ENCODE measurements at places on chromosomes 12 and 14.

GRCh38 chr12:31819427-31819826, 90.6 kb upstream of the AMN1 start:
- DNase-seq = no peak

GRCh38 chr12:56816491-56816890, 53.4 kb downstream of the HSD17B6 start:
- DNase-seq = no peak

DNA sequence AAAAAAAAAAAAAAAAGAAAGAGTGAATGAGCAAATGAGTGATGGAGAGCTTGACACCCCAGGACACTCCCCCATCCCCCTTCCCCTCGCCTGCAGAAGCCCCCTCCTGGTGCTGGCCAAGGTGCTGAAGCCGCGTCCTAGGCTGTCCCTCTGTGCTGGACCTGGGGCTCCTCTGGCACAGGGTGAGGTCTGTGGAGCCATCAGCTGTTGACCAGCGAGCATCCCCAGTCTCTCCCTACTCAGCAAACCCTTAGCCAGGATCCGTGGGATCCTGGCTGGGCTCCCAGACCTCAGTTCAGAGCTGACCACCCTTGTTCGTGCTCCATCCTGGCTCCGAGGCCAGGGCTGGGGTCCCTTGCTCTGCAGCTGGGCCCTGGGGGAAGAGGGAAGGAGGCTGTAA, 5.4 kb upstream of the KIF26A start:
- DNase-seq = no peak

GRCh38 chr14:52363041-52363704, 49.1 kb downstream of the PTGER2 start:
- DNase-seq = peak; percentile 22

DNA sequence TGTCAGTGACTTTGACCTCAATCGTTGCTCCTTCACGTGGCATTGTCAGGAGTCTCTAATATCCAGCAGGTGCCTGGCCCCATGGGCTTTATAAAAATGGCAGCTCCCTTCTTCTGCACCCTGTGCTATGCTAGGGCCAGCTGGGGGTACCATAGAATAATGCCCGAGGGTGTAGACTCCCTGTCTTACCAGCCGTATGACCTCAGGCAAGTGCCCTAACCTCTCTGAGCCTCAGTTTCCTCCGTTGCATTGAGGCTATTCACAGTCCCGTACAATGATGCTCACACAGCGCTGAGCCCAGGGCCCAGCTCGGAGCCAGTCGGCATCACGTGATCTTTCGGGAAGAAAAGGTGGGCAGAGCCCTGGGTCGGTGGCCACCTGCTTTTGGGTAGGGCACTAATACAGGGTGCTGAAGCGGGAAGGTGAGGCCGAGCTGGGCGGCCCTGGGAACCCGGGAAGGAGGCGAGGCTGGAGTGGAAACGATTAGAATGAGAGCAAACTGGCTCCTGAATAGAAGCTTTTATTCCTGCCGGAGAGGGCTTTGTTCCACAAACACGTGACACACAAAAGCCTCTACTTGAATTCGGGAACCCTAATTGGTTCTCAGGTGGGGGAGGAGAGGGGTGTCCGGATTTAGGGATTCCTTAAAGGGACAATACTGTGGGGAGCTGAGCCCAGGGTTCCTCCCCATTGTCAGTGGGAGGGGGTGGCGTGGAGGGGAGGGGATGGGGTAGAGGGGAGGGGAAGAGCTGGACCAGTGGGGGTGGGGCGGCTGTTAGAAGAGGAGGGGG, 19.9 kb upstream of the MSI1 start:
- DNase-seq = no peak

- no peak for DNase-seq
Observed at GRCh38 chr12:29752121-29752520, 31.6 kb downstream of the TMTC1 start.

DNA sequence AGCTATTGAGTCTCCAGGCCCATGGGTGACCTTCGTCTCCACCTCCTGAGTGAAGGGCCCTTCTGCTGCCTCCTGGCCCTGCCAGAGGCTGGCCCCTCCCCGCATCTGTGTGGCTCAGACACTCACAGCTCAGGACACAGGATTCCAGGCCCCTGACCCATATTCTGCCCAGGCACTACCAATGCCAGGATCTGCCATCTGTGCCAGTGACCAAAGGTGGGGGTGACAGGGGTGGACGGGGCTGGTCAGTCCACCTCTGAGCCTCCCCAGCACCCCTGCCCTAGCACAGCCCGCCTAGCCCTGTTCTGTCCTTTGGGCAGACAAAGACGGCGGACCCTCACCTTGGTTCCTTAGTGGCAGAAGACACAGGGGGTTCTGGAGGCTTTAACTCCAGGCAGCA, 2.8 kb downstream of the ASB2 start:
- DNase-seq = no peak

- no peak for DNase-seq
Observed at GRCh38 chr14:67579040-67579439, 21.0 kb downstream of the PIGH start.

DNA sequence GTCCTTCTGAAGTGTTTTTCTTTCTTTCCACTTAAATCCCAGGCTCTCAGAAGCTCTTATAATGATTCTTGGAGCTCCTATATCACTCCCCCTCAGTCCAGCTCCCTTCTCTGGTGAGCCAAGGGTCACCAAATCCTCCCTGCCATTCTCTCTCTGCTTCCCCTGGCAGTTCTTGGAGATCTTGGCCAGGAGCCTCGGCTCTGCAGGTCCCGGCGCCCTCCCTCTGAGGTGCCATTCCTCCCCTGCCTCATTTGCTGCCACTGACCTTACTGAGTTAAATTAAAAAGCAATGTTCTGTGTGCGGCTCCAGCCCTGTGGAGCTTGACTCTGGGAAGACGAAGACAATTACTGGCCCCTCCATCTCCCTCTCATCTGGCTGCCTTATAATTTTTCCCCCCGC, 7.0 kb downstream of the CISTR start:
- DNase-seq = no peak

- no peak for DNase-seq
Observed at GRCh38 chr12:1272142-1272541, 281.1 kb downstream of the ERC1 start.

DNA sequence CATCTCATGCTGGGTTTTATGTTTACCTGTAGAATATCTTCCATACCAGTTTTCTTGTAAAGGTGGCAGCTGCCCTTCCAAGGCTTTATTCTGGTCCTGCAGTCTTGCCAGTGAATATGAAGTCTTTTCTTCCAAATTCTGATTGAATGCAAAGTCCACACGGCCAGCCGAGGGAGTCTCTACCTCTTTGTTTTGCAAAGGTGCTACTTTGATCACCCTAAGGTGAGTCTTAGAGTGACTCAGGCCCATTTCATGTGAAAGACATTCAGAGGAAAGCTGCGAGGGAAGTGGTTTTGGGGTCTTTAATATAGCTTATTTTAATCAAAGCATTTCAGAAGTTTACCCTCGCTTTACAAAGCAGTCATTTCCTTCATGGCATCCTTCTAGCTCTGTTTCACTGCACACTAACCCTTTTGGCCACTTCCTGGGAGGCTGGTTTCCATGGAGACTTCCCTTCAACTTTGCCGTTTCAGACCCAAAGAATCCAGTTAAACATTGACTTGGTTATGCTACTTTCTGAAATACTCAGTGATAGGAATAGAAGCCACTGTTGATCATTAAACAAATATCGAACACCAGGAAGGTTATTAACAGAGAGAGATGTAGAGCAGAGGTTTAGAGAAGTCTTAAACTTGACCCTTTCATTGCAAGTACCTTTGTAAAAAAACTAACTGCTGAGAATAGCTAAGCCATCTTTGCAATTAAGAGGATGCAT, at the start of gene CCDC198:
Gene CCDC198, minus strand, starts transcription at position 391 of the 715 bp plus-strand sequence. Its CDS starts 142 bp downstream, at position 249.
- no peak for DNase-seq

DNA sequence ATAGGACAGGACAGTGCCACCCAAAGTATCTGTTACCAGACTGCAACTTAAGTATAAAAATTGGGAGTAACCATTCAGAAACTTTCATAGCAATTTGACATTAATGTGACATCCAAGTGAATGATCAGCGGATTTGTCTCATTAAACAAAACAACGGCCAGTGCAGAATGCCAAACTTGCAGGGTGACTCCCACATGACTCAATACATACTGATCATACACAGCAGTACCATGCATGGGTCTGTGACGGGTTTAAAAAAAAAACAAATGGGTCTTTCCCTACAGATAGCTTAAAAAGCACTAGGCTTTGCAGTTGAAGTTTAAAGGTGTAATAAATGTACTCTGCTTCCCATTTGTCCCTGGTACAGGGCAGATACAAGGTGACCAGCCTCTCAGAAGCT, 116.6 kb downstream of the SLC35F4 start:
- DNase-seq = no peak

DNA sequence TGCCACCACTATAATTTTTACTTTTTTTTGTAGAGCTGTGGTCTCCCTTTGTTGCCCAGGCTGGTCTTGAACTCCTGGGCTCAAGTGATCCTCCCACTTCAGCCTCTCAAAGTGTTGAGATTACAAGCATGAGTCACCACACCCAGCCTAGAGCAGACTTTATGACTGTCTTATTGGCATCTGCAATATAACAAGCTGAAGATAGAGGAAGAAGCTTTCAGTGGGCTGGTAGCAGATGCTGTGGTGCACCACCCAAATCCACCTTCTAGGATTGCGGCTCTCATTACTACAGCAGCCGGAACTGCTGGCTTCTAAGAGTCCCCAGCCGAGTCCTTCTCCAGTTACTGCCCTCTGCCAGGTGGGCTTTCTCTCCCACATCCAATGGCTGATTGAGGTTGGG, 7.6 kb upstream of the STK38L start:
- DNase-seq = peak; percentile 6

- no peak for DNase-seq
Observed at GRCh38 chr12:132813443-132813842, 15.2 kb downstream of the GOLGA3 start.

DNA sequence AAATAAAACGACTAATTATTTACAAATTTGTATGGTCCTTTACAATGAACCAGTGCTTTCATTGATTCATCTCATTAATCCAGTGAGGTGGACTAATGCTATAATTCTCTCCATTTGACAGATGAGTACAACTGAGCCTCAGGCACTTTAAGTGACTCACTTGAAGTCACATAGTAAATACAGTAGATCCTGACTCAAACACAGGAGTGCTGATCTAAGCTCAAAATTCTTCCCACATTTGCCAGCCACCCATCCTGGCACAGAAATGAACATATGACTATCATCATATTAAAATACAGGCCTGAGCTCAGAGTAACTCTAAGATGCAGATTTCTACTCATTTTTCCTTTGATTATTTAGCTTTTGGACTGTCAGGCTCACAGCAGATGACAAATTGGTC, 30.6 kb downstream of the SLC16A7 start:
- DNase-seq = no peak

DNA sequence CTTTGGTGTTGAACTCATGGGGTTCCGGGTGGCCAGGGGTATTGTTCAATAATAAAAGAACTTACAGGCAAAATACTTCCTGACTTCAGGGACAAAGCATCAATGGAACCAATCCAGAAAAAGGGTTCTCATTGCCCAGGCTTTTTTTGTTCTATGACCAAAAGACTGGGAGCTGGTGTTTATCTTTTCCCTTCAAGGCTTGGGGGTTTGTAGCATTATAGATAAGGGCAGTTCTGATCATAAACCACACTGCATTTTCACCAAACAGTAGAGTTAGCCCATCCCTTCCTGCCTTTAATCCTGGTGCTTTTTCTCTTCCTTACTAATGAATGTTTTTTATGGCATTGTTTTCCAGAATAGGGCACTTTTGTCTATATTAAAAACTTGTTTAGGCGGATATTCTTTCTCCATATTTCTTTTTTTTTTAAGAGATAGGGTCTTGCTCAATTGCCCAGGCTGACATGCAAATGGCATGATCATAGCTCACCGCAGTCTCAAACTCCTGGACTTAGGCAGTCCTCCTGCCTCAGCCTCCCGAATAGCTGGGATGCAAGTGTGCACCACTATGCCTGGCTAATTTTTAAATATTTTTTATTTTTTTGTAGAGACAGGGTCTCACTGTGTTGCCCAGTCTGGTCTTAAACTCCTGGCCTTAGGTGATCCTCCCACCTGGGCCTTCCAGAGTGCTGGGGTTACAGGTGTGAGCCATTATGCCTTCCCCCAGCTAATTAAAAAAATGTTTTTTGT, 9.7 kb downstream of the FUT8 start:
- no peak for DNase-seq

- DNase-seq = peak; percentile 52
Observed at GRCh38 chr14:48874711-48875110, 711.5 kb downstream of the RPS29 start.

DNA sequence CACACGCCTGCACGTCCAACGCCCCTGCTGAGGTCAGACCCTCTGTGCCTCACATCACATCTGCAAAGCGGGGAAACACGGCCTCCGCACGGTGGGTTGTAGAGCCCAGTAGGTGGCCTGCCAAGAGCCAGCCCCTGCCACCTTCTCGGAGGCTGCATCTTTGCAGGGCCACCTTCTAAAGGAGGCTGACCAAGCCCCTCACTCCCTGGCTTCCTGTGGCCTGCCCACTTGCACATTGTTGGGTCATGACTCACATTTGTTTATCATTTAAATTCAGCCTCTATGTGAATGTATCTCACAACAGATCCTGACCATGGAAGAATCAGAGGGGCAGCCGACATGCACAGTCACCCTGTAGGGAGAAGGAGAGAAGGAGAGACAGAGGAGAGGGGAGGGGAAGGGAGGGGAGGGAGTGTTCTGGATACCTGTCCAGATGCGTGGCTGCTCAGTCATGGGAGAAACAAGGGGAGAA, 319.5 kb upstream of the DIO3 start:
- no peak for DNase-seq

GRCh38 chr14:65972891-65973290, 513.3 kb upstream of the CCDC196 start:
- no peak for DNase-seq

- DNase-seq = no peak
Observed at GRCh38 chr14:55746558-55746957, 166.6 kb downstream of the KTN1 start.

DNA sequence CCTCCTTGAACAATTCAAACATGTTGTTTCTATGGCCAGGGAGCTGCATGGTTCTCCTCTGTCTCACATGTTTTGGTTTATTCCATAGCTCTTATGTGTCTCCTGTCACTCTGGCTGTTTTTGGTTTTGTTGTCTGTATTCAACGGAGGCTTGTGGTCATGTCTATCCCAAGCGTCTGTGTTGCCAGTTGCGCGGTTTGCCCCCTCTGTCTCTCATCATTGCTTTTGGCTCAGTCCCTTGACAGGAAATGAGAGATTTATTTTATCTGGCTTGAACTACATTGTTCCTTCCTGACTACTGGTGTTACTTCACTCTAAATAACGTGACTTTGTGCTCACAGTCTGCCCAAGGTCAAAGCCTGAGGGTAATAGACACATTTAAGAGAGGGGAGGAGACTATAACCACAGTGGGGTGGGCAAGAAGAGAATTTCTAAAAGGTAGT, 96.4 kb upstream of the SOX5 start:
- no peak for DNase-seq

GRCh38 chr12:91636721-91637120, 454.1 kb upstream of the DCN start:
- DNase-seq = no peak

DNA sequence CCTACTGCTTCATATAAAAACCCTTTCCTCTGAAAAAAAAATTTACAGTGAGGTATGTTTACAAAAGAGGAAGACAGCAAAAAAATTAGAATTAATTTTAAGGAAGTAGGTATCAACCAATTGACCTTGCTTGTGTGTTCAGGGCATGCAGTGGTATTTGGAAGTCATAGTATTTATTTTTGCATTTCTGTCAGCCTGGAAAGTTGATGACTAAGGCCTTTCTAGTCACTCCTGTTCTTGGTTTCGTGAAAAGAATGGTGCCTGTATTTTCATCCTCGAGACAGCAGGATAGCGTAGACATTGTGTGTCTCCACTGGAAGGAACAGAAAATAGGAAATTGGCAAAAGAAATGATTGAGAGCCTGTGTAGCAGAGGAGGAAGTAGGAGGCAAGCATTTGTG, 24.5 kb downstream of the SLC16A7 start:
- no peak for DNase-seq
